ENCODE measurements at places on chromosomes 4 and X.

GRCh38 chrX:53442322-53442631 is 8.1 kb upstream of the HSD17B10 start:
- DNase-seq = no peak

- DNase-seq = no peak
Measured at GRCh38 chr4:94420356-94420755, 31.4 kb upstream of the PDLIM5 start.

DNA sequence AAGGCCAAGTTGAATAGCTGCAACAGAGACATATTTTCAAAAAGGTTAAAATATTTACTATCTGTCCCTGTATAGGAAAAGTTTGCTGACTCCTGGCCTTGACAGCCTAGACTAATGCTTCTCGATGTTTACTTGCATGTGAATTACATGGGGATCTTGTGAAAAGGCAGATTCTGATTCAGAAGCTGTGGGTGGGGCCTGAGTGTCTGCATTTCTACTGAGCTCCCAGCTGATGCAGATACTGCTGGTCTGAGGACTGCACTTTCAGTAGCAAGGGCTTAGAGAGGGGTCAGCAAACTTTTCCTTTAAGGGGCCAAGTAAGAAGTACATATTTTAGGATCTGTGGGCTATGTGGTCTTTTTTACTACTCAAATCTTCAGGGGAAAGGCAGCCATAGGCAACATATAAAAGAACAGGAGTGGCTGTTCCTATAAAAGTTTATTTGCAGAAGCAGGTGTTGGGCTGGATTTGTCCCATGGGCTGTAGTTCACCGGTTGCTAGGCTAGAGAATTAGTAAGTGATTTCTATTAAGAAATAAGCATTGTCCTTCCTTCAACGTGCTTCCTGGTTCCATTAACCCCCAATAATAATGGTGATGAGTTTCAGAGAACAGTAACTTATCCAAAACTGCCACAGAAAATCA is 97.2 kb upstream of the PDE5A start:
- DNase-seq = no peak

DNA sequence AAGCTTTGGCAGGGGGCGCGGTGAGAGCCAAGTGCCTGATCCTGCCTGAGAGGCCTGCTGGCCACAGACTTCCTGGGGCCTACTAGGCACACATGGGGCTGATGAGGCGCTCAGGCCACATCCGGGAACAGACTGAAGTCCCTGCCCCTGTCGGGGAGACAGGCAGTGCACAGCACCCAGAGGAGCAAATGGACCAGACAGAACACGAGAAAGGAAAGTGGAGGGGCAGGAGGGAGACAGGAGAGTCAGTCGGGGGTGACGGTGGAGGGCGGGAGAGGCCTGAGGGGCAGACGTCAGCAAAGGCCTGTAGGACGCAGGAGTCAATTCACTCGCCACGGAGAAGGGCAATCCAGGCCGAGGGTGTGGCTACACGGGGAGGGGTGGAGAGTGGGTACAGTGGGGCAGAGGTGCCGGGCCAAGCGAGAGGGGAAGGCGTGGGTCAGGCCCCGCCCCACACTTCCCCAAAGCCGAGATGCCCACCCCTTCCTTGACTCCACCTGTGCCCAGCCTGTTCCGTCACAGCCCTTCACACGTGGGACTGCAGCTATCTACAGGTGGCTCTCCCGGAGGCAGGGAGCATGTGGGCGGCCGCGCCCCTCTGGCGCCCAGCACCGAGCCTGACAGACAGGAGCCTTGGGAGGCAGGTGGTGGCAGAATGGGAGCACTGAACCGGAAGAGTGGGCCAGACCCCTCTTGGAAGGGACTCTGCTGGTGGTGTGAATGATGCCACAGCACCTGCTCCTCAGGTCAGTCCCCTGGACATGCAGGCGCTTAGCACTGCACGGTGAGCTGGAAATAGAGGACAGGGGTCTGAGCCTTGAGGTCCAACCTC is 20.5 kb downstream of the NOP14 start:
- no peak for DNase-seq

DNA sequence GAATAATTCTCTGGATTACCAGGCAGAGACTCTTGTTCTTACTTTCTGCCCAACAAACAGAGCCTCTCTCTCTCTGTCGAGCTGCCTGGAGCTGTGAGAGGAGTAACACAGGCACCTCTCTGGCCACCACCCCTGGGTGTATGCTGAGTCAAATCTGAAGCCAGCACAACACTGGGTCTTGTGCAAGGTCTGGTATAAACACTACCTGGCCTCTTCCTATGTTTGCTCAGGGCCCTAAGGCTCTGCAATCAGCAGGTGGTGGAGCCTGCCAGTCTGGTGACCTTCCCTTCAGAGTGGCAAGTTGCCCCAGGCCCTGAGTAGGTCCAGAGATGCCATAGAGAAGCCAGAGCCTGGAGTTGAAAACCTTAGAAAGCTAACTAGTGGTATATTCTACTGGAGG is 139.9 kb downstream of the CPXCR1 start:
- no peak for DNase-seq

DNA sequence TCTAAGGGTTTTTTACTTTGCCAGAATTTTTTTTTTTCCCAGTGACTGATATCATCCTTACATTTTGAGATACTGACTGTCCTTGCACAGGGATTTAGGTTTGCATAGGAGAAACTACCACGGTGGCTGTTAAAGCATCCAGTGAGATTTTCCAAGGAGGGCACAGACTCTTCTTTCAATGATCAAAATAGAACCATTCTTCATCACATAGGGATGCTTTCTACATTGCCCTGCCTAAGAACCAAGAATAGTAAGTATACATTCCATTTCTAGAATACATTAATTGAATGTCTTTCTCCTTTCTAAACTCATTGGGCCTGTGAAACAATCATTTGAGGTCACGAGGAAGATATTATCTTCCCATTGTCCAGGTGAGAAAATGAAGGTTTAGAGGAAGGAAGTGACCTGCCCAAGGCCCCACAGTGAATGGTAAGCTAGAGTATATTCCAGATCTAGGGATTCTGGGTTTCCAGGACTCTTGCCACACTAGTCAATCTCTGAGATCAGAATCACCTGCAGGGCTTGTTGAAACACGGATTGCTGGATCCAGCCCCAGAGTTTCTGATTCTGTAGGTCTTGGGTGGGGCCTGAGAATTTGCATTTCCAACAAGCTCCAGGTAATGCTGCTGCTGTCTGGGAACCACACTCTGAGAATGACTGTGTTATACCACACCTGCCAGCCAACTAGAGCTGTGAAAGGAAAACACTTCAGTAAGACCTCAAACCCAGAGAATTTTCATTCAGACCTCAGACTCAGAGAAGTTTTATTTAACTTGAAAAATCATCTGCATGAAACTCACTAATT is 17.7 kb upstream of the TMEM154 start:
- DNase-seq = no peak

DNA sequence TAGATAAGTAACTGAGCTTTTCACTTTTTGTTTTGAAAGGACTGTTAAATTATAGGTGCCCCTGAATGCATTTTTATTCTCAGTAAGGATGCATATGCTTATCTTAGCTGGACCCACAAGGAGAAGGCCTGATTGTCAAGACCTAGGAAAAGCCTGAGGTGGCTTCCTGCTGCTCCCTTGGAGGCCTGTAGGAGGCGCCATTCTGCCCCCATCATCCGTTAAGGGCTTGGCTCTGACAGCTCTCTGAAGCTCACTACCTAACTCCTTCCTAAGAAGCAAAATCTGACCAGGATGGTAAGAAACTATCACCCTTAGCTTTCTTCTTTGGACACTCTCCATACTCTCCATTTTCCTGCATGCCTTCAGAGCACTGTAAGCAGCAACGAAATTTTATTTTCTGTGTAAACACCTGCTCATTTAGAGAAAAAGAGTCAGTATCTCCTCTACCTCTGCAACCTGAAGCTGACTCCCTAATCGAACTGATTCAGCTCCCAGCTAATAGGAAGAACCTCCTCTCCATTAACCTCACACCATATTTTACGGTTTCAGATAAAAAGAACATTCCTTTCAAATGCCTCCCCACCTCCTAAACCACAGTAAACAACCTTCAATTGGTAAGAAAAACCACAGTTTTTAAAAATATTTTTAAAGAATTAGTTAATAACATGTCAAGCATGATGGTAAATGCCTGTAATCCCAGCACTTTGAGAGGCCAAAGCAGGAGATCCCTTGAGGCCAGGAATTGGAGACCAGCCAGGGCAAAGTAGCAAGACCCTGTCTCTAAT is 73.4 kb upstream of the EDNRA start:
- no peak for DNase-seq

- no peak for DNase-seq
Measured at GRCh38 chr4:185552254-185552653, 16.9 kb upstream of the PDLIM3 start.

Measured in stimulated activated CD4-positive, alpha-beta T cell treated with anti-CD3 and anti-CD28 coated beads, Interleukin-1b, Interleukin-23, amount 100 ng/mL, for 1 hour (primary cell).